ENCODE measurements at places on chromosomes 16 and 17.

DNA sequence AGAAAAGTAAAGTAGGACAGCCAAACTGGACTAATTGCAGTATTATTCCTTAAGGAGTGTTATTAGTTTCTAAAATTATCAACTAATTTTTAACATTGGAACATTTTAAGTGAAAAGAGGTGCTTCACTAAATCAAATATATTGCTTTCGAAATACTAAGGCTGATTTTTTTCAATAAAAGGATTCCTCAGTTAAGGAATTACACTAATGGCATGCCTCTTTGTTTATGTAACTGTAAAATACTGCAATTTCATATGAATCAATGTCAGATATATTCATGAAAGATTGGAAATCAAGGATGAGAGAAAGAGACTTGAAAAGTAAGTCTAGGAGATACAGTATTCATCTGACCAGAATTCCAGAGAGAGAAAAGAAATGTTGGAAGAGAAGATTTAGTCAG is 129.8 kb downstream of the TANC2 start:
- no peak for DNase-seq

- peak; percentile 57 for DNase-seq
Measured at GRCh38 chr17:1362964-1363363, 37.1 kb downstream of the YWHAE start.

GRCh38 chr17:82729479-82730260 is 5.7 kb upstream of the FN3K start:
- DNase-seq: no peak

DNA sequence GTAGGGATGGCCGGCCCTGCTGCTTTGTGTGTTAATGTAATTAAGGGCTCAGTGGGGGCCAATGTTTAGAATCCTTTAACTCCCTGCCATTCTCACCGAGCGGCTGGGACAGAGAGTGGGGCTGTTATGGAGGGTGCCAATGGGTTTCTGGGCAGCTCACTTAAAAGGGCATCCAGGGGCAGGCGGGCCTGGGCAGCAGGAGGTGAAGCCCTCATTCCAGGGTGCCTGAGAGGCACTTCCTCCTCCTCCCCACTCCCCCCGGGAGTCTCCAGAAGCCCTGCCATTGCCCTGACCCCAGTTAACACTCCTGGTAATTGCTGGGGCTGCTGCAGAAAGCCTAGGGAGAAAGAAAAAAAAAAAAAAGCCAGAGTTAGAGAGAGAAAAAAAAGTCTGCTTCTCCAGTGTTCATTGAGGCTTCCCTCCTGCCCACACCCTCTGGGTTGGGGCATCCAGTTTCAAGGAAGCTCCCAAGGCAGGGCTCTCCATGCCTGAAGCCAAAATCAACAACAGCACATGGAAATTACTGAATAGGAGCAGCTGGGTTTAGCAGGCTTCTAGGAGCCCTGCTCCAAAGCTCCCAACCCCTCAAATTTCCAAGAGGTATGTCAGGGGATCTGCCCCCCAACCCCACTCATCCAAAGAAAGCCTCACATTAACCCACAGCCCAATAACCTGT is 28.0 kb downstream of the CUEDC1 start:
- DNase-seq: no peak

- no peak for DNase-seq
Measured at GRCh38 chr16:13939821-13940220, 19.9 kb downstream of the ERCC4 start.
